Stimulated activated CD4-positive, alpha-beta T cell treated with anti-CD3 and anti-CD28 coated beads, Interleukin-1b, Interleukin-23, amount 100 ng/mL, for 1 hour (primary cell): ENCODE measurements at places on chromosomes 4 and X.

- DNase-seq: no peak
Observed at GRCh38 chr4:13990596-13991589, 363.4 kb upstream of the BOD1L1 start.

DNA sequence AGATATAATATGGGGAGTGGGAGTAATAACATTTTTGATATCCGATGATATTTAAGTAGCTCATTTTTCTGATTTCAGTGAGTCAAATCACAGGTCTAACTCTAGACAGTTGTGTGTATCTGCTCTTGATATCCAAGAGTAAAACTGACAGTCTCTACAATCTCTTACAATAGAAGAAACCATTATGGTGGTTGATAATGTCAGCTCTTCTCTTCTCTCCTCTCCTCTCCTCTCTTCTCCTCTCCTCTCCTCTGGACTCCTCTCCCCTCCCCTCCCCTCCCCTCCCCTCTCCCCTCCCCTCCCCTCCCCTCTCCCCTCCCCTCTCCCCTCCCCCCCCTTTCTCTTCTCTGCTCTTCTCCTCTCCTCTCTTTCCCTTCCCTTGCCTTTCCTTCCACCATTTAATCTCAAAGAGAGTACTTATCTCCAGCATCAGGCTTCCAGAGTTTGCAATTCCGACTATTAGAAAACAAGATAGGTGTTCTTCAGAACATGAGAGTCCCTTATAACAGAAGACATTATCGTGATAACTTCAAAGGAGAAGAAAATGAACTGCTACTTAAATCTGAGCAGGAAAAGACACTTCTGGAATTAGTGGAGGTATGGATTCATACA, 6.2 kb downstream of the TDO2 start:
- DNase-seq: no peak

DNA sequence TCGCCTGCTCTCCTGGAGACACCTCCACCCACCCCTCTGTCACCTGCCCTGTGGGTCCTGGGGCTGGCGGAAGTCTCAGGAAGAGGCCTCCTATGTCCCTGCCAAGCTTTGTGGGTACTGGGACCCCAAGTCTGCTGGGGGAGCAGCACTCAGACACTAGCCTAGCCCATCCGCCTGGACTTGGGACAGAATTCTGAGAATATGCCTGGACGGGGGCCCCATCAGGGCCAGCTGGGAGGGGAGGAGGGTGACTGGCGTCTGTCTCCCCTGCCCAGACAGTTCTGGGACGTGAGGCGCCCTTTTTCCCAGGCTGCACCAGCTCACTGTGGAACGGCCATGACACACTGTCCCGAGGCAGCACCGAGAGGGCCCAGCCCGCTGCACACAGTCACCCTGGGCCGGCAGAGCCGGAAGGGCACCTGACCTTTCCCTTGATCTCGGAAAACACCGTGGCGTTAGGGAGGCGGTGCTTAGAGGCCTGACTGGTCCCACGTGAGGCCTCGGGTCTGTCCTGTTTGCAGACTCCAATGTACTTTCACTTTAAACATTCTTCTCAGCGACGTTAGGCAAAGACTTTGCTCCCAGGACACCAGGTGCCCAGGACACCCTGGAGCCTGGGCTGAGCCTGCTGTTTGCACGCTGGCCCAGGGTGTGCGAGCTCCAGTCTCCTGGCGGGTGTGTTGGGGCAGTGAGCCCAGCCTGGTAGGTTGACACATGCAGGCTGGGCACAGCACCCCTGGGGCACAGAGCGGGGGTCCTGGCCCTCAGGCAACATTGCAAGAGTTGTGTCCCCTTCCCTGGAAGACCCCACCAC, 700 bp downstream of the SLC26A1 start:
- DNase-seq: no peak

- DNase-seq: no peak
Observed at GRCh38 chr4:52028970-52029369, 8.8 kb upstream of the LRRC66 start.

- no peak for DNase-seq
Observed at GRCh38 chr4:8107146-8107657, 51.4 kb downstream of the ABLIM2 start.

DNA sequence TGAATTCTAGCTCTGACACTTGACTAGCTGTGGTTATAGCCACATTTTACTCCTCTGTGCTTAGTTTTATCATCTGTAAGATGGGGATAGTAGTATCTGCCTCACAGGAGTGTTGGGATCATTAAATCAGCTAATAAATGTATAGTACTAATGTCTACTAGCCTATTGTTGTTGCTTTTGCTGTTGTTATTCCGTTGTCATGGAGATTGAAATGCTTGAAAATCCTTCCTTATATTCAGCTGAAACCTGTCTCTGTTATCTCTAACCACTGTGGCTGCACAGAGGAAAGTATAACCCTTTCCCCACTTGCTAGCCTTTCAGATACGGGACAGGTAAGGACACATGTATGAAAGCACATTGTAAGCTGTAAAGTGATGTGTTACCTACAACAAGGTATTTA, 33.9 kb downstream of the CLCN5 start:
- DNase-seq: no peak

DNA sequence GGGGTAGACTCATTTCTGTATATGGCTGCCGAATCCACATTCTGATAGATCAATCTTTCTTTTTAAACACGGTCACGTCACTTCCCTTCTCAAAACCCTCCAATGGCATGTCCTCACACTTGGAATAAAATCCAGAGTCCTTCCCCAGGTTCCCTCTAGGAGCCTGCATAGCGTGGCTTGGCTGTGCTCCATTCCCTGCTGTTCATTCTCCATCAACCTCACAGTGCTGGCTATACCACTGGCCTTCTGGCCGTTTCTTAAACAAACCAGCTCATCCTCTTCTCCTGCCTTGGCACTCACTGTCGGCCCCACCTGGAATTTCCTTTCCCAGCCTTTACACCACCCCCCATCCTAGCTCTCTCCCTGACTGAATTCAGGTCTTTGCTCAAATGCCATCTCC, 77.1 kb downstream of the RBM47 start:
- no peak for DNase-seq

DNA sequence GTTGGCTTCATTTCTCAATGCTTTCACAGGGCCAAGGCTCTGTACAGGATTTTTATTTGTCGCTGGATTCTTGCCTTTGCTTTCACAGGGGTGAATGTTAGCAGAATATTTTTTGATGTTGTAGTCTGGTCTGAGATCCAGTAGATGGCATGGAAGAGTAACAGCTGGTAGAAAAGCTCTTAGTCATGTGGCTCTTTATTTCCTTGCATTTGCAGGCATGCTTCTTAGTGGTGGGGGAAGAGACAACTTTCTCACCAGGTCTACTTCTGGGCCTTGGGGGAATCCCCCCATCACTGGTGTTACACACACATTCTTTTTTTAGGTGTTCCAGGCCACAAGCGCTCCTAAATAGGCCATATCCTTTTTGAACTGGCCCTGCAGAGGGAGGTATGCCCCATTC, 58.2 kb upstream of the DKK2 start:
- DNase-seq: no peak

DNA sequence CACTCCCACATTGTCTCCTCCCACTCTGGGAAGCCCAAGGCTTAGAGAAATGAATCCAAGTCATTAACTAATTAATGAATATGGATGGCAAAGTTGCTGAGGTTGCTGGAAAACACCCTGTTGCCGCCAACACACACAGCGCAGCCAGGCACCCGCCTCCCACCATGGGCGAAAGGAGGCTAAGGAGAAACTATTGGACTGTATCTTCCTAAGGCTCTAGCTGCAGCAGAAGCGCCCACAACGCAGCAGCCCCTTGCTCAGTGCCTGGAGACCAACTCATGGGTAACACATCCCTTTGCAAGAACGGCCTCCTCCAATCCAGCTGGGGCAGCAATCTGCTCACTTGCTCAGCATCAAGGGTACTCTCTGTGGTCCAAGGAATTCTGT, 34.2 kb downstream of the TSC22D3 start:
- DNase-seq: no peak

- no peak for DNase-seq
Observed at GRCh38 chrX:82756272-82756671, 751.8 kb upstream of the POU3F4 start.

- no peak for DNase-seq
Observed at GRCh38 chrX:19852014-19853005, 35.1 kb downstream of the SH3KBP1 start.

DNA sequence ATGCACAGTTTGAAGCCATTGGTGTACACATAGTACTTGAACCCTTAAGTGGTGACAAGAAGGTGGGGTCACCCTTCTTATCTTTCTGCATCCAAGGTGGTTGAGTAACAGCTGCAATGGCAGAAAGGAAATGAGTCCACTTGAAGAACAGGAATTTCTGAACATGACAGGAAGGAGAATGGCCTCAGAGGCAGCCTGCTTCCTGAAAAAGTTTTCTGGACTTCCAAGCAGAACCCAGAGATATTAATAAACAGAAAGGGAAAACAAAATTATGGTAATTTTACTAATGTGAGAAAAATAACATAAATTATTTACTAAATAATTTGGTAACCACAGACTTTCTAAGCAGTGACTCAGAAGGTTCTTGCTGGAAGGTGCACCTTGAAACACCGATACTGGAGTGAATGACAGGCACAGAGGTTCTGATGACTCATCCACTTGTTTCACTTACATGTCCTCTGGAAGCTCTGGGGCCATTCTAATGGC, 119.9 kb upstream of the HS3ST1 start:
- DNase-seq: no peak

GRCh38 chrX:135477576-135477975, 42.9 kb upstream of the INTS6L start:
- no peak for DNase-seq

DNA sequence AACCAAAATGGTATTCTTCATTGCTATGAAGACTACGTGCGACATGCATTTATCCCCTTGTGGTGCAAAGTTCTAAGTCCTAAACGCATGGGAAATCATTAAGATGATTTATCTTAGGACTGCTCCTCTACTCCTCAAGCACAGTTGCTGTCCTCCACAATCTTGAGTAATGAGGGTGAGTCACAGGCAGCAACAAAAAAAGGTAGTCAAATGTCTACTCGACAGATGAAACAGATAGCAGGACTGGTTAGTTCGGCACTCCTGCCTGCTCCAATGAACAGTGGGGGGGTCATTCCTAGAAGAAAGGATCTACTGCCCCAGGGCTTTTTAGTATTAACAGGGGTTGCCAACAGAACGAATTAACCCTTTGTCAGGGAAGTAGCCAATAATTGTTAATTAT, 233.7 kb upstream of the FGF13 start:
- DNase-seq: no peak

GRCh38 chr4:168928346-168928745, 81.7 kb downstream of the CBR4 start:
- no peak for DNase-seq

DNA sequence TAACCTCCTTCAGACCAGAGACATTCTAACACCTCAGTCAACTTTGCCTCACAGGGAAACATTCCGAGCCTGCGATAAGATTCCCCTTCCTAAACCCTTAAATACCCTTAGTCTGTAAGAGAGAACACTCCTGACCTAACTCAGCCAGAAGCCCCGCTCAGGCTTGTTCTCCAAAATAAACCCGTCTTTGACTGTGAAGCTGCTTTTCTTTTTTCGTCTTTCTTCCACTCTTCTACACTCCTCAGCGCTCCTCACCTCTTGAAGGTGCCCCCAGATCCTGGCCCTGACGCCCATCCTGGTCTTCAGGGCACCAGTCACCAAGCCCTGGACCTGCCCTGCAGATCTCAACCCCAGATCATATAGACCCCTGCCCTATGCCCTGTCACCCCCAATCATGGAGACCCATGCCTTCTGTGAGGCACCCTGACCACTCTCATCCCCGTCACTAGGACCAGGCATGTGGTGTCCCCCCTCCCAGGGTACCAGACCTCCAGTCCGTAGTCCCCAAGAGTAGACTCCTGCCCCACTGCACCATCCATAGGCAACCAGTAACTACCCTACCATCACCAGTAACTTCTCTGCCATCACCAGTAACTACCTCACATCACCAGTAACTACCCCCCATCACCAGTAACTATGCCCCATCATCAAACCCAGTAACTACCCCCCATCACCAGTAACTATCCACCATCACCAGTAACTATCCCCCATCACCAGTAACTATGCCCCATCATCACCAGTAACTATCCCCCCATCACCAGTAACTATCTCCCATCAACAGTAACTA, 3.5 kb downstream of the ASMTL start:
- DNase-seq: no peak

GRCh38 chr4:99806545-99806944, 10.1 kb upstream of the DAPP1 start:
- no peak for DNase-seq

- no peak for DNase-seq
Observed at GRCh38 chr4:79049840-79050540, 110.8 kb upstream of the PAQR3 start.

GRCh38 chrX:52425775-52426174, 57.0 kb downstream of the XAGE2 start:
- no peak for DNase-seq

- no peak for DNase-seq
Observed at GRCh38 chr4:53307210-53307609, 58.7 kb downstream of the SCFD2 start.

GRCh38 chr4:169295822-169296221, 25.1 kb upstream of the SH3RF1 start:
- no peak for DNase-seq

DNA sequence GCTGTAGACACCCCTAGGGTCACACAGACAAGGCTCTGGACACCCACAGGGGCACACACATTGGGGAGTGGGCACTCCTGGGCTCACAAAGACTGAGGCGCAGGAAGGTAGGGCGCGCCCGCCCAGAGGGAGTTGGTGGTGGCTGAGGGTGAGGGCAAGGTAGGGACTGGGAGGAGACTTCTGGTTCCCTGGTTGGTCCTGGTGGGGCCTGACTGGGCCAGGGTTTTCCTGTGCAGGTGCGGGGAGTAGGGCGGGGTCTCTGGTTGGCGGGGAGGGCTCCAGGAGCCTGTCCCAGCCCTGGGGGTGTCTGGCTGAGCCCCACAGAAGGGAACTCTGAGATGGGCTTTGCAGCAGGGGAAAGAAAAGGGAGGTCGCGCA, 6.7 kb upstream of the WAS start:
- no peak for DNase-seq

- no peak for DNase-seq
Observed at GRCh38 chr4:3317011-3317655, 24.3 kb downstream of the RGS12 start.

GRCh38 chr4:71396382-71396781, 57.6 kb downstream of the SLC4A4 start:
- no peak for DNase-seq

GRCh38 chrX:136572030-136572429, 40.0 kb downstream of the VGLL1 start:
- DNase-seq: no peak

DNA sequence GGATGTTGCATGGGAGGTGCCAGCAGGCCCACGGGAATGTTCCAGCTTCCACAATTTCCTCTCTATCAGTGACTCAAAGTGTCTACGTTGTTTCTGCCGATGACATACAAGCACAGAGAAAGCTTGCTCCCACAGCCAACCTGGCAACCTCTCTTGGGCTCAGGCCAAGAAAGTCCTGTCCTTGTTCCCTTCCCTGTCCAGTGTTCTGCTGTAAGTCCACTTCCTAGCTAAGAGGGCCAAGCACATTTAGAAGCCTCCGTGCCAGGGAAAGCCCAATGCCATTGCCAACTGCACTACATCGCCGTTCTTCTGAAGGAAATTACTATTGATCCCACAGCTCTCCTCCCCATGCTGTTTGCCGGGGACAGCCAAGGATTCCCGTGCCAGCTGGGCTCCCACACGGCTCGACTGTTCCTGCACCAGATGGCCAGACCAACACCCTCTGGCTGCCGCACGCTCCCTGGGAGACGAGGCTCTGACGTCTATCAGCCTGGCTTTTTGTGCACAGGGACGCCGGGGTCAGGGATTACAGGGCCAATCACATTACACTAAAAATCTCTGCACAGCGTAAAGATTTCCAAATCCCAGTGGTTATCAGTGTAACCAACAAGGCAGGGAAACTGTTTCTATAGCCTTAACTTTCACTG, 284.0 kb downstream of the BCOR start:
- no peak for DNase-seq
